ENCODE measurements at places on chromosomes 6 and 20.

GRCh38 chr6:104400844-104401243 is 458.9 kb downstream of the HACE1 start:
- DNase-seq = no peak

GRCh38 chr6:133973109-133973971 is 20.3 kb downstream of the TBPL1 start:
- DNase-seq = no peak

DNA sequence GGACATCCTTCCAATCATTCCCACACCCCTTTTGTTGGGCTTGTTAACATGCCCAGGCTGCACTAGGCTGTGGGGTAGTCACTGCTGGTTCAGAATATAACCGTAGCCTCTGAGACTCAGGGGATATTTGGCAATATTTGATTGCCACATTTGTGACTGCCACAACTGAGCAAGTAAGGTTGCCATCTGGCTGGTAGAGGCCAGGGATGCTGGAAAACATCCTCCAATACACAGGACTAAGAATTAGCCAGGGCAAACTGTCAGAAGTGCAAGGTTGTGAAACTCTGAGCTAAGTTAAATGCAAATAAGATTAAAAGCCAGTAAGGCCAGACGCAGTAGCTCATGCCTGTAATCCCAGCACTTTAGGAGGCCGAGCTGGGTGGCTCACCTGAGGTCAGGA is 112.0 kb downstream of the ZMYND8 start:
- no peak for DNase-seq

GRCh38 chr6:11950109-11950508 is 62.0 kb upstream of the HIVEP1 start:
- DNase-seq = no peak

DNA sequence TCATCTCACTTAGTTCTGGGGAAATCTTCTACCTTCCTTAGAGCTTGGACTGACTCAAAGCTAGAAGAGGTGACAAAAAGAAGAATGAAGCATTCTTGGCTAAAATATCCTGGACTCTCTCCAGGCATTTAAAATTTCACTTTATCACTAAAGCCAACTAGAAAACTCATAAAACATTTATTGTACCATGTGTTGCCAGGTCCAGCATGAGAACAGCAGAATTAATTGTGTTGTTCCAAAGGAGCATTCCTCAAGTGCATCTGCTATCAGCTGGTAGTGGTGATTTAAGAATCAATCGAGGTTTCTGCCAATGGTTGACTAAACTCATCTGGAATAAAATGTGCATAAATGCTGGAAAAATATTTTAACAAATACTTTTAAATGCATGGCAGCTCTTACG is 147.3 kb upstream of the SSTR4 start:
- no peak for DNase-seq

DNA sequence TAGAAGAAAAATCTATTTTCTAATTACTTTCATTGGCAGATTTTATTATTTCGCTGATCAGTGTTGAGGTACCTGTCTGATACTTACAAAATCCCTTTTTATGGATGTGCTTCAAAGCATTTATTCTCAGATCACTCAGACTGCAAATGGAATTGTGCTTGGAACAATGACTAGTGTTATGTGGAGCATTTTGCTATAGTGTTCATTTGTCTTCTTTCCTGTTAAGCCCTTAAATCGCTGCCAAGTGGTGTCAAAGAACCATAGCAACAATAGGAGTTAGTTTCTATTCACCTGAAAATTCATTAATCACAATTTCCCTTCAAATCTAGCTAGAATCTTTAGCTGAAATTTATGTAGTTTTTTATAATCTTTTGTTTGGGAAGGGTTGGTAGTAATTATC is 29.8 kb downstream of the SMPDL3A start:
- no peak for DNase-seq

DNA sequence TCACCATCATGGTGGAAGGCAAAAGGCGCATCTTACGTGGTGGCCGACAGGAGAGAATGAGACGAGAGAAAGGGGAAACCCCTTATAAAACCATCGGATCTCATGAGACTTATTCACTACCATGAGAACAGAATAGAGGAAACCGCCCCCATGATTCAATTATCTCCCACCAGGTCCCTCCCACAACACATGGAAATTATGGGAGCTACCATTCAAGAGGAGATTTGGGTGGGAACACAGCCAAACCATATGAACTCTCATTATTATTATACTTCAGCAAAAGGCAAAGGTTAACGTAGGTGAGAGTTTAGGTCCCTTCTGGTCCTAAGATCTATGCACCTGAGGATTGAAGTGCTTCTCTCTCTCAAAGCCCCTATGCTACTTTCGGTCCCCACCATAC is 2.4 kb upstream of the PFDN4 start:
- no peak for DNase-seq

DNA sequence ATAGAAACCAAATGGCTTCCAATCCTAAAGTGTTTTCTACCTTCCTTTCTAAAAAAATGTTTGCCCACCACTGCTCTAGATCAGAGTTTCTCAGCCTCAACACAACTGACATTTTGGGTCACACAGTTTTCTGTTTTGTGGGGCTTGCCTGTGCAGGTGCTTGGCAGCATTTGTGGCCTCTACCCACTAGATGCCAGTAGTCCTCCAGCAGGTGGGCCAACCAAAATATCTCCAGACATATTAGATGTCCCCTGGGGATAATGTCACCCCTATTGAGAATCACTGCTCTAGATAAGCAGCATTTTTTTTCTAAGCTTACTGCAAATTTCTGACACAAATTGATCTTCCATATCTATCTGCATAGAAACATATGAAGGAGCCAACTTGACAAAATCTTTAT is 26.3 kb upstream of the EPM2A start:
- no peak for DNase-seq

- no peak for DNase-seq
These were observed 110.5 kb upstream of the CDYL start for GRCh38 chr6:4665489-4666417.

GRCh38 chr6:92887871-92888270 is 531.5 kb downstream of the EPHA7 start:
- DNase-seq = no peak

GRCh38 chr6:156775717-156776116 is 1.5 kb upstream of the ARID1B start:
- no peak for DNase-seq

DNA sequence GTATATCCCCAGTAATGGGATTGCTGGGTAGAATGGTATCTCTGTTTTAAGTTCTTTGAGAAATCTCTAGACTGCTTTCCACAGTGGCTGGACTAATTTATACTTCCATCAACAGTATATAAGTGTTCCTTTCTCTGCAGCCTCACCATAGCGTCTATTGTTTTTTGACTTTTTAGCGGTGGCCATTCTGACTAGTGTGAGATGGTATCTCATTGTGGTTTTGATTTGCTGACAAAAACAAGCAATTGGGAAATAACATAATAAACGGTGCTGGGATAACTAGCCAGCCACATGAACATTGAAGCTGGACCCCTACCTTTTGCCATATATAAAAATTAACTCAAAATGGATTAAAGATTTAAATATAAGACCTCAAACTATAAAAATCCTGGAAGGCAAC is 14.2 kb downstream of the OR2A4 start:
- no peak for DNase-seq

DNA sequence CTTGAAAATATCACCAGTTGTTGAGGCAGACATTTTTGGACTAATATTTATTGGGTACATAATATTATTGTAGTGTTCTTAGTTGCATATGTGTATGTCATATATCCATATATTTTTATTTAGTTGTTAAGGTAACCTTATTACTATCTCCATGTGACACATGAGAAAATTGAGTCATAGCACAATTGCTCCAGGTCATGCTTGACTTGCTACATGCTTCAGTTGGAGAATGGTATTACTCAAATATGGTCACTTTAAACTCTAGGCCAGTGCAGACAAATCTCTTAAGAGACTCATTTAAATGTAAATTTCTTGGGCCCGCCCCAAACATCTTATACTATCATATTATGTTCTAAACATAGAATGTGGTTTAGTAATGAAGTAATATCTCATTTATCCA is 246.1 kb downstream of the RIMS1 start:
- DNase-seq = no peak

- DNase-seq = no peak
These were observed 5.3 kb downstream of the NAA20 start for GRCh38 chr20:20022498-20022897.

DNA sequence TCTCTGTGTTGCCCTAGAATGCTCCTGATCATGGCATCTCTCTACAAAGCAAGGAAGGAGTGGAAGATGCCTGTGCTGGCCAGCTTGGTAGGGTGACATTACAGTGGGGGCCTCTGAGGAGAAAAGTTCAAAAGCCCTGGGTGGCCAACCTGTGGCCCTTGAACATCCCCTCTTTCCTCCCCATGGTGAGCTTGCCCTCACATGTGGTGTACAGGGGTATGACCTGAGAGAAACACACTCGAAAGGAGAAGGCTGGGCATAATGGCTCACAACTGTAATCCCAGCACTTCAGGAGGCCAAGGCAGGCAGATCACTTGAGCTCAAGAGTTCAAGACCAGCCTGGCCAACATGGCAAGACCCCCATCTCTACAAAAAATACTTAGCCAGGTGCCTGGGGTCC is 36.6 kb upstream of the SCAF8 start:
- DNase-seq = no peak

DNA sequence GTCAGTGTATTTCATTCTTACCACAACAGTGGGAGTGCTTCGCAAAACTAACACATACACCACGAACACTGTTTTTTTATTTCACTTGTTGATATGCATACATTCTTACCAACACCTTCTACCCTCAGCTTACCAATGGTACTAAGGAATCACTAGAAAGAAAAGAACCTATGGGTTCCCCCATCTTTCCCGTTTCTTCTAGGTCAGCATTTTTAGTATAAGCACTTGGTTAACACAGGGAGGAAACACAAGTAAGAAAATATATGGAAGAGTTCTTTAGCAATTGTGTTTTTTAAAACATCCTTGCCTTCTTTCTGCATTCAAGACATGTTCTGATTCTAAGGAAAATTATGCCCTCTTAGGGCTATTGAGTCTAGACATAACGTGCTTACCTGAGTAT is 39.9 kb upstream of the EYA4 start:
- no peak for DNase-seq

- no peak for DNase-seq
These were observed 106.2 kb downstream of the FARS2 start for GRCh38 chr6:5367510-5367909.

DNA sequence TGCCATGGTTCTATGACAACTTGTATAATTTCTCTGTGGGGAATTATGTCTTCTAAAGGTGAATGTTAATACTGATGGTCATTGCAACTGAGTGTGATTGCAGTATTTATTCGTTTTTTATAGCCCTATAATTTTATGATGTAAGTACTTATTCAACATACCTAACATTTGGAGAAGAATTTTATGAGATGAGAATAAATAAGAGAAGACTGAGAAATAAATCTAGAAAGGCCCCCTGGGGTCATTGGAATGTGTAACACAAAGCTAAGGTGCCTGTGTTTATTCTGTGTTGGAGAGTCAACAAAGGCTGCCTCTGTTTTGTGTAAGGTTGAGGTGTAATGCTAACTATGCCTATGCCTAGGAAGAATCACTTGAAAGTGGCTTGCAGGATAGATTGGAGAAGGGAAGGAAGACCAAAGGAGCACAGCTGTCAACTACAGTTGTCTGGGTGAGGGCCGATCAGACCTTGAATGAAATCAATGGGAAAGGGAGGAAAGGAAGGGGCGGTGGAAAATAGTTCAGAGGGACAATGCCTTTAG is 1076.7 kb downstream of the KIF16B start:
- no peak for DNase-seq

GRCh38 chr6:90364286-90364685 is 67.6 kb upstream of the BACH2 start:
- DNase-seq = no peak

GRCh38 chr6:42771741-42772100 is 10.1 kb upstream of the BICRAL start:
- DNase-seq = no peak

DNA sequence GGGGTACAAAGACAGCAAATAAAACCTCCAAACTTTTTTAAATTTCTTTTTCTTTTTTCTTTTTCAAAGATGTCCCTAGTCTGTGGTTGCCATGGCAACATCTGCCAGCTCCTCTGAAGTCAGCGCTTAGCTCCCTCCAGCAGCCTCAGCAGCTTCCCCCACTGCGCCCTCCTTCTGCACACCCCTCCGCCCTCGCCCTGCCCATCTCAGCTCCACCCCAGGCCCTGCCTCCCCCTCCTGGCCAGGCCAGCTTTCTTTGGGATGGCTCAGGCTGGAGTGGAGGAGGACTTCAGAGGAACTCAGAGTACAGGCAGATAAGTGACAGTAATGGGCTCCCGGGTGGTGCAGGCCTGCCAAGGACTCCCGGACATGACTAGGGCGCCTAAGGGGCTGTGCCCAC is 104.6 kb downstream of the LRFN2 start:
- DNase-seq = no peak

DNA sequence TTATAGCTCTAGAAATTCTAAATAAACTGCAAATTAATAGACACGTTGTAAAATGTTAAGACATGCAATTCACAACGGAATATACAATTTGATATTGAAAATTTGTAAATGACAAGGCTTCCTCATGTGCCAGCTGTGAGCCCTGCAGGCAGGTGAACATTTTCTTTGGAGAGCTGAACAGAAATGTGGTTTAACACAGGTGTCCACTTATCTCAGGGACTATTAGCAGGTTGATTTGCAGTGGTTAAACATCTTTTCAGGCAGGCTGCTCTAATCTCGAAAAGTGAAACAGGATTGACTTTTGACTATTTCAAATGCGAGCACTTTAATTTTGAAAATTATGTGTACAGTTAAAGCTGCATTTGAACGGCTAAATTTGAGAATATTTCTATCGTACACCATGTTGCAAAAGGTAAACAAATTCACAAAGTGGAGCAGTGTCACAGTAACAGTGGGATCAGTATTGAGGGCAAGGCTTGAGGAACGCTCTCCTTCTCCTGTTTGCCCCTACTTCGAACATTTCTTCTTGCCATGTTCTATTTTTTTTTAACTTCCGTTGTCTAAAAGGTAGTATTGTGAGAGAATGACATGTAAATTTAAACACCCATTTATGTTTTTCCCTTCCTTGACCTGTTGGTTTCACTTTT is 210.8 kb downstream of the CDKAL1 start:
- DNase-seq = no peak

Measured in stimulated activated CD8-positive, alpha-beta memory T cell treated with anti-CD3 and anti-CD28 coated beads, Interleukin-4, amount 100 ng/mL, for 4 hours (primary cell).